ENCODE measurements at places on chromosomes 11 and 22.
A peak's percentile ranks its signal among the peaks of the same experiment; 100 is the strongest.

GRCh38 chr11:120554766-120555432 lies 43.4 kb downstream of the GRIK4 start:
- DNase-seq, result no peak

GRCh38 chr11:67301951-67302516 lies 1.3 kb upstream of the SSH3 start:
- no peak for DNase-seq

DNA sequence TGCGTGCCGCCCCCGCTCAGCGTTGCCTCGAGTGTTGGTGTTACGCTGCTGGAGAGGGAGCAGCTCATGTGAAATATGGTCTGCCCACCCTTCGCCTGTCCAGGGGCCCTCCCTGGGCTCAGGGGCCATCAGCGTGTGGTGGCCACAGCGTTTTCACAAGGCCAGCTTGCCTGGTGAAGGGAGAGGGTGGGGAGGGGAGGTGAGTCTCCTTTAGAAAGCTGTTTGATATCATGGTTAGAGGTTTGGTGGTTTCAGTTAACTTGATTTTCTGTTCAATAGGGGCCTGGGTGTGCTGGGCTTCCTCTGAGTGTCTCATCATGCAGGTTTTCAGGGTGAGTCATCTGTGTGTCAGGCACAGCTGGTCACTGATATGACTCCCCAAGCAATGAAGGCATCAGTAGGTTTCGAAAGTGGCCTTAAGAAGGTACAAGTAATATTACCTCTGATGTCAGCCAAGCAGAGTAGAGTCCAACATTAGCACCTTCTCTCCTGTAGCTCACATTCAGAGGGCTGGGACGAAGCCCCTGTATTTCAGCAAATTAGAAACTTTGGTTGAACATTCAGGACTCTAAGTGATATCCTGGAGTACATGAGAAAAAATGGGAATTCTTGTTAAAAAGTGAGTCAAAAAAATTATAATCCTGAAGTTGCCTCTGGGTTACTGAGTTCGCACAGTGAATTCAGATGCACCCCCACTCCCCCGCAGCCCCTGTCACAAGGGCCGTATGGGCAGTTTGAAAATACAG lies 172.5 kb downstream of the TBC1D22A start:
- peak; percentile 22 for DNase-seq

DNA sequence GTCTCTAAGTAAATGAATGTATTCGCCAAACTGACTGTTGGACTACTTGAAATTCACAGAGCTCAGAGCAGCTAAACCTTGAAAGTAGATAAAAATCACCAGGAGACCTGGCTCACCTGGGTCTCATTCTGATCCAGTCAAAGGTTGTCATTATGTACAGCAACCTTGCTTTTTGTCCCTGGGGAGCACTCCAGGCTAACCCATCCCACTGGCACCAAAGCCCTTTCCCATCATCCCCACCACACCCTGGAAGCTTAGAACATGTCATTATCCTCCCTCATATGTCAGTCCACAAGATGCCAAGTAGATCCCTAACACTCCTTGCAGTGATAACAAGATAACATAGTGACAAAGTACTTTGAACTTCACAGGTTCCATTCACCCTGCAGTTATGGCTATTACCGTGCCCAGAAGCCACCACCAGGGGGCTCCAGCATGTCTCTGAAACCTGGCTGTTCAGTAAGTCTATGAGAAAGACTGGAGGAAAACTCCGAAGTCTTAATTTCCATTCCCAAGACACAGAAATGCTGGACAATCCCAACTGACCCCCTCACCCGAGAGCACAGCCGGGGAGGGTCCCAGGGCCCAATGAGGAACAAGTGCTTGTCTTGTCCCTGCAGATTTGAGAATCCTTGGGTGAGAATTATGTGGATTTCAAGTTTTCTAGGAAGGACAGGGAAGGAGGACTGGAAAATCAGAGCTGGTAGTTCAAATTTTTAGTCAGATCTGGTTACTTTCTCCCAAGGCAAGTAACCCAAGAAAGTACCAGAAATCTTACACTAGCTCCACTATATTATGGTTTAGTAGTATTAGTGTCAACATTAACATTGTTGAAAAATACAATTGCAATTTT lies 43.0 kb upstream of the USP47 start:
- peak; percentile 64 for DNase-seq

GRCh38 chr22:41564563-41564962 lies 3.8 kb downstream of the CSDC2 start:
- no peak for DNase-seq

- no peak for DNase-seq
Observed at GRCh38 chr22:40979198-40979597, 28.0 kb downstream of the RBX1 start.

DNA sequence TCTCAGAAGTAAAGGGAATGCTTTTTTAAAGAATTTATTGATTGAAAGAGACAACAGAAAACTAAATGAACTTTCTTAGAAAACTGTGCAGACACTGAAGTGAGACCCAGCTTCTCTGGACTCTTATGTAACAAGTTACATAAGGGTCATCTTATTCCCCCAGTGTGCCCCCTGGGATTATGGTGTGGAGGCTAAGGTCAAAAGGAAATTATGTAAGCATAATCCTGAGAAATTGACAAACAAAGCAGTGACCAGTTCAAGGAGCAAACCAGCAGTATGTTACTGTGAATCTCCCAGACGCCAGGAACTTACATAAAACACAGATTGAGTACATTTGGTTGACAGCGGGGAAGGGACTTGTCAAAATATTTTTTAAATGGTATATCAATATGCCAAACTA lies 78.6 kb downstream of the SLC1A2 start:
- no peak for DNase-seq

DNA sequence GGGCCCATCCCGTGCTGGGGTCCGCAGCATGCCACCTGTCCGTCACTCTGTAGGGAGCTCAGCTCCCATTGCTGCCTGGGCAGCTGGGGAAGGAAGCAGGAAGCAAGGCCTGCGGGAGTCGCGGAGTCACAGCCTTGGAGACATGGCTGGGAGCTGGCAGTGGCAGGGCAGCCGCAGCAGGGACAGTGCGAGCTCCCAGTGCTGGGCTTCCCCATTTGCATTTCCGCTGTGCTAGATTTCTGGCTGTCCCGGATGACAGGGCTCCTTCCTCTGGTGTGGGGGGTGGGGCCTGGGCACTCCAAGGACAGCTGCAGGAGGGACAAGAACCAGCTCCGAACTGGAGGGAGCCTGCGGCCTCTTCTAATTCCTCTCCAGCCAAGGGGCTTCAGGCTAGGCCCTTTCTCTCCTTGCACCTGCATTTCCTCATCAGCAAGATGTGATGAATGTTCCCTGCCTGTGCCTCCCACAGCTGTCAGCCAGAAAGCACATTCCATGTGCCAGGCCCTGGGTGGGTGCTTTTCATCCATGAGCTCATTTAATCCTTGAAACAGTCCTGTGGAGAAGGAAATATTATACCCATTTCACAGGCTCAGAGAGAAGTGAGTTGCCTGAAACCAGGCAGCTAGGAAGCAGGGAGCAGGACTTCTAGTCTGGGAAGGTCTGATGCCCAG lies 48.0 kb downstream of the MYO7A start:
- DNase-seq, result peak; percentile 69

- DNase-seq, result peak; percentile 45
Observed at GRCh38 chr11:124799348-124800225, 619 bp downstream of the MSANTD2 start.

- DNase-seq, result peak; percentile 30
Observed at GRCh38 chr22:37604875-37605274, 3.8 kb upstream of the GGA1 start.

DNA sequence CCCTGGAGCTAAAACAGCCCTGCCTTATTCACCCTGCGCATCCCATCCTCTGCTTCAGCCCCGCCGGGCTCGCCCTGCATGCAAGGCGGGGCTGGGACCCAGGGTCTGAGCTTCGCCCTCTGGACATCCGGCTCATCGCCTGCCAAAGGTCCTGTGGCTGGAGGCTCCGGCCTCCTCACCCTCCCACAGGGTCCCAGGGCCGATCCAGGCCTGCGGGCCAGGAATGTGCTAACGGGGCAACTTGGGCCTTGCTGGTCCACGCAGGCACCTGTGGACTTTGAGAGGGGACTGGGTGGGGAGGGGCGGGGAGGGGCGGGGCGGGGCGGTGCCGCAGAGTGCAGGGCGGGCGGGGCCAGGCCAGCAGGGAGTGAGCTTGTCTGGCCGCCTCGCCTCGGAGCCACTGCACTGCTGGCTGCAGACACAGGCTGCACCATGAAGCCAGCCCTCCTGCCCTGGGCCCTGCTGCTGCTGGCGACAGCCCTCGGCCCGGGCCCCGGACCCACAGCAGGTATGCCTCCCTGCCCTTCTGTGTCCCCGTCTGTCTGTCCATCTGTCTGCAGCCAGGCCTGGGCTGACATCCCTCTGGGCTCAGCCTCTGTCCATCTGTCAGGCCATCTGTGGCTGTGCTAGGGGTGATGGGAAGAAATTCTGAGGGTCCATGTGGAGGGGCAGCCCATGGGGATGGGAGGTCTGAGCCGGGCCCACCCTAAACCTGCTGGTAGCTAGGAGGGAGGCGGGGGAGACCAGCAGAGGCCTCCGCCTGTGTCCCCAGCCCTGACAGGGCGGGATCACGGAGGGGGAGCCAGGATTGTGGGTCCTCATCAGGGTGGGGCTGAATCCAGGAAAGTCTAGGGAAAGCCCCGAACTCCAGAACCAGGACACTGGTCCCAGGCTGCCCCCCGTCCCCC lies at the start of gene SUSD2:
Gene SUSD2, plus strand, starts transcription at position 400 of the 908 bp plus-strand sequence. Its CDS starts 33 bp downstream, at position 433.
- DNase-seq, result no peak

DNA sequence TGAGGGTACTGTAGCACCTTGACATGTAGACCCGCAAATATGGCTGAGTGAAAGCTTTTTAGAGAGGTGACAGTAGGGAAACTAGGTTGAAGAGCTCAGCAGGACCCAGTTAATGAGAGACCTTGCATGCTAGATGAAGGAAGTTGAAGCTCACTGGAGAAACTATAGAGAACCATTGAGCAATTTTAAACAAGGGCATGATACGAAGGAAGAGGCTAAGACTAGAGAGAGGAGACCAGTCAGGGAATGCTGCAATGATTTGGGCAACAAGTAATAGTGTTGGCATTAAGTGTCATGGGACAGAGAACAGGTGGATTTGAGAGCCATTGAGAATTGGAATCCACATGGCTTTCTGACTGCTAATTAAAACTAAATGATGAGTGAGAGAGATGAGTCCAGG lies 4.1 kb downstream of the OLFML1 start:
- DNase-seq, result no peak

DNA sequence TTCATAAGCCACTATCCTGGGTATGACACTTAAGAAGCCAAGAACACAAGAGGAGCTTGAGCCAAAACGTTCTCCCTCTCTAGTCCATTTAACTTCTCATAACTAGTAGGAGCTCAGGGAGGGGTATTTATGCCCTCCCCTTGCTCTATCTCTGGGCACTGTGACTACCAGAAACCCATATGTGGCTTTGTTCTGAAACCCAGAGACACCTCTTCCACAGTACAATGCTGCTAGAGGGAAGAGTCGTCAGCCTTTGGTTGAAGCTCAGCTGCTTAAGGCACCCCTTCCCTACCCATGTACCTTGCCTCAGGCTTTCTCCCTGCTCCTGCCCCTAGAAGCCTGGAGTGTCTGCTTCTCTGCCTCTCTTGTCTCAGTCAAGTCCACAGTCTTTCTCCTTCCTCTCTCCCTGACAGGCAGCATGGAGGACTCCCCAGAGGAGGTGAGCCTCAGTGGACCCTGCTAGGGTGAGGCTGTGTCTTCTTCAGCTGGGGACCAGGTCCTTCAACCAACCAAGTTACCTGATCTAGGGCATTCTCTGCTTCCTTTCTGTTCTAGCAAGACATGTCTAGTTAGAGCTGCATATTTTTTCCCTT lies 23.1 kb upstream of the USP47 start:
- no peak for DNase-seq

- no peak for DNase-seq
Observed at GRCh38 chr11:126640186-126640585, 284.7 kb downstream of the ST3GAL4 start.

- no peak for DNase-seq
Observed at GRCh38 chr11:111815489-111815888, 49.3 kb upstream of the PPP2R1B start.

- DNase-seq, result no peak
Observed at GRCh38 chr11:71304045-71304444, 51.7 kb upstream of the SHANK2 start.

DNA sequence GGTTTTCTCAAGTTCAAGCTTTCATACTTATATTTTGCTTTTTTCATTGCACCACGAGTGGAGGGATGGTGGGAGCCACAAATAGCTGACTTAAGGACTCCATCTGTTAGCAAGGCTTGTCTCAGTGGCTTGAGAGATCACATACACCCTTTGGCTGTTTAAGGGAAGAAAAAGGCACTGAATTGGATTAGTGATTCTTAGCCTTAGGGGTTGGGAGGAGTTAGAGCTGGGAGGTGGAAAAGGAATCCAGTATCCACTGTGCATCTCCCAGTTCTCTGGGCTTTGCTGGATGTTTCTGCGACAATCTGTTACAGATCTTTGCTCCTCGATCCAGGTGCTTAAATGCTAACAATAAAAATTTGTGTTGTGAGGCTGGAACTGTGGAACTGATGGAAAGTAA lies 593.6 kb downstream of the CNTN5 start:
- DNase-seq, result no peak

- DNase-seq, result peak; percentile 9
Observed at GRCh38 chr11:79762279-79762921, 321.6 kb upstream of the TENM4 start.

- no peak for DNase-seq
Observed at GRCh38 chr11:100003985-100004384, 683.1 kb upstream of the ARHGAP42 start.

DNA sequence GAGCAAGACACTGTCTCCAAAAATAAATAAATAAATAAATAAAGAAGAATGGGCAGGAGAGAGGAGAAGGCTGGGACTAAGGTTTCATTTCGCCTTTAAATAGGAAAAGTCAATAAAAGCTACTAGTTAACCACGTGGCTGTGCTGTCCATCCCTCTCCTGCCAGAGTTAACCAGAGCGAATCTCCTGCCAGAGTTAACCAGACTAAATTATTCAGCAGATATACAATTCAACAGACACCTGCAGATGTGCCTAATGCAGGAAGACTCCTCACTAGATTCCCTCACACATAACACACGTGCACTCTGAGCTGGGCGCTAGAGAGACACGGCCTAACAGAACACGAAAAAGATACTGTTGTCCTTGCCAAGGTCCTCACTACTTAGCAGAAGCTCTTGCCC lies 156.1 kb downstream of the IGLL1 start:
- no peak for DNase-seq

- DNase-seq, result no peak
Observed at GRCh38 chr22:38935023-38935422, 22.4 kb upstream of the APOBEC3A start.

DNA sequence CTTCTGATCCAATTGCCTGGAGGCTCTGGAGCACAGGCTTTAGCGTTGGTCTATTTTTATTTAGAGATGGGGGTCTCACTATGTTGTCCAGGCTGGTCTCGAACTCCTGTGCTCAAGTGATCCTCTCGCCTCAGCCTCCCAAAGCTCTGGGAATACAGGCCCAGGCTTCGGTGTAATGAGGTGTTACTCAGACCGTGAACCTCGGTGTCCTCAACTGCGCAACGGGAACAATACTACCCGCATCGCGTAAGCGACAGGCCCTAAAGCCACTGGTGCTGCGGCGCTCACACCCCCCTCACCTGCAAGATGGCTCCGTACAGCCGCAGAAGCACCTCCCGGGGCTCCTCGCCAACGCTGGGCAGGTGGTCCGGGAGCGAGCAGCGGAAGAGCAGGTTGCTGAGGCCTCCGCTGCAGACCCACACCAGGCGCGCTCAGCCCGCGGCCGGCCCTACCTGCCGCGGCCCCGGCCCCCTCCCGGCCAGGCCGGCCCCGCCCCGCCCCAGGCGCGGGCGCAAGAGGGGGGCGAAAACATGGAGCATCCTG lies 628 bp downstream of the CHKB start:
- peak; percentile 27 for DNase-seq

Measured in KBM-7 (cell line).